Stimulated activated CD8-positive, alpha-beta memory T cell treated with anti-CD3 and anti-CD28 coated beads, Interleukin-15, amount 100 ng/mL, for 48 hours (primary cell): ENCODE measurements at places on chromosomes 5 and 9.

DNA sequence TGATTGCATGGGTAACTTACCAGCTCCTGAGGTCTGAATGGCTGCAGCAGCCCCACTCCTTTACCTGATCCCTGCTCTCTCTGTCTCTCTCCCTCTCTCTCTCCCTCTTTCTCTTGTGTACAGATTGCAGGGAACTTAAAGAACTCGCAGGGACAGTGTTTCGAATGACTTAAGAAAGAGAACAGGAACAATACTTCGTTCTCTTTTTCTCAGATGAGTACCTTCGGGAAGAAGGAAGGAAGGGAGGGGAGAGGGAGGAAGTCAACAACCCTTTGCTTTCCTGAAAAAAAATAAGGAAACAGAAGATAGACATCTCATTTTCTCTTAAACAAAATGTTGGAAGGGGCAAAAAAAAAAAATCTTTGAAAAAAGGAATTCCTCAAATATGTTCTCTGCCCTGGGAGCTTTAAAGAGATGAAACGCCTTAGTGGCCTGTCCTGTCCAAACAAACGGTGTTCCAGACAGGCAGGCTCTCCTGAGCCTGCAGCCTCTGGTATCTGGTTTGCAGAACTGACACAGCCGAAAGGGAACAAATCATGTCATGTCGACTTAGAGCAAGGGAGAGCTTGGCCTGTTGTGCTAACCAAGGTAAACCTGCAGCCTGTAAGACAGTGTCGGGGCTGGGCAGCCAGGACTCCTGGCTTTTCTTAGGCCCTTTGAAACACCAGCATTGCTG lies at the start of gene ZNF366:
TSS of gene ZNF366 (minus strand) at position 180 of the 676 bp plus-strand sequence. CDS start 45,914 bp downstream, outside the sequence.
- DNase-seq = no peak

DNA sequence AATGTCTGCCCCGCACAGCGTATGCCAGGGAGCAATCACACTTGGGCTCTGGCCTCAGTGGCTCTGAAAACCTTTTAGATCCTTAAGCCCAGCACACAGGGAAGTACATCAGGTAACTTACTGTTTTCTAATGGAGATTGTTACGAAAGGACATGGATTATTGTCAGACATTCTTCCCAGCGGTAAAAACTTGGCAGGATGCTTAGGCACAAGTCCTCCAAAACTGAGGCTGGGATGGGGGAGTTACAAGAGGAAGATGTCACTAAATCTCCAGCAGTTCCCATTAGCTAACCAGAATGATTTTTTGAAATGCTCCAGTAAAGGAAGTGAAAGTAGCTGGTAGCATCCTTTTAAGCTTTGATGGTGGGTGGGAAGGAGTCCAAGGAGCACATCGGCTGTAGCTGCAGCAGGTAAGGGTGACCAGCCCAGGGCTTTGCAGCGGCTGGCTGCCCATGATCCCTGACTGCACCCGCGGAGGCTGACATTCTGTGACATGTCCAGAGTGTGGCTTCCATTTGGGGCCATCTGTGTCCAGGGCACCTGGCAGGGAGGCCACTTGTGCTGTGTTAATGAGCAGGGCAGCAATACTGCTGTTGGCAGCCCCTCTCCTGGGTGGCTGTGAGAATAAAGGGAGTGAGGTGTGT lies 165.8 kb downstream of the GADD45G start:
- no peak for DNase-seq

- DNase-seq = no peak
These were observed 31.8 kb downstream of the AMBP start for GRCh38 chr9:114046237-114046755.

- DNase-seq = no peak
These were observed 156.5 kb downstream of the PJA2 start for GRCh38 chr5:109253262-109253661.

GRCh38 chr5:55855509-55855908 lies 4.4 kb downstream of the IL31RA start:
- DNase-seq = no peak

- no peak for DNase-seq
These were observed 56.3 kb downstream of the GDA start for GRCh38 chr9:72205513-72205912.

- no peak for DNase-seq
These were observed 435.9 kb downstream of the BNC2 start for GRCh38 chr9:16434526-16434925.
